ENCODE measurements at places on chromosomes 12 and 14. TPM values are rescaled to one million over a fixed set of nuclear protein-coding genes. Genes with fewer than 3 reads are reported as not detected.

DNA sequence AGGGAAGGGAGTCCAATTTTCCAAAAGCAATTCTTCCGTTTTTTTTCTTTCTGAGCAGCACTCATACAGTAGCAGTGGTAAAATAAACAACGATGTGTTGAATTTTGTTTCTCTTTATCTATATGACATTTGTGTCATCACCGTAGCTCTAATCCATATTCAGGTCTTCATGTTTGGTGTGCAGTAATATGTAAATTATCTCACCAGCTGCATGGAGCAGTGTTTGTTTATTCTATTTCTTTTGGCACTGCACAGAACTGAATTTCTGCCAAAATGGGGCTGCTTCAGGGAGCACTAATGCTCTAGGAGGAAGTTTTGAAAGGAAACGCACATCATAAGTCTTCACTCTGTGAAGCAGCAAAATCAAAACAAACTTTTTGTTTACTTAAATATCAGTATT, 130.0 kb upstream of the NPAS3 start:
- H3K36me3 ChIP-seq: no peaks in the 10 kb centered on the region
- peak overlapping the region; percentile 9 for H3K4me3 ChIP-seq
- peak; percentile 55 for DNase-seq
- H3K27me3 ChIP-seq: no peaks in the 10 kb centered on the region
- peaks cover 36% of the 10 kb centered on the region for H3K4me1 ChIP-seq
- peak overlapping the region; percentile 39 for H3K27ac ChIP-seq

DNA sequence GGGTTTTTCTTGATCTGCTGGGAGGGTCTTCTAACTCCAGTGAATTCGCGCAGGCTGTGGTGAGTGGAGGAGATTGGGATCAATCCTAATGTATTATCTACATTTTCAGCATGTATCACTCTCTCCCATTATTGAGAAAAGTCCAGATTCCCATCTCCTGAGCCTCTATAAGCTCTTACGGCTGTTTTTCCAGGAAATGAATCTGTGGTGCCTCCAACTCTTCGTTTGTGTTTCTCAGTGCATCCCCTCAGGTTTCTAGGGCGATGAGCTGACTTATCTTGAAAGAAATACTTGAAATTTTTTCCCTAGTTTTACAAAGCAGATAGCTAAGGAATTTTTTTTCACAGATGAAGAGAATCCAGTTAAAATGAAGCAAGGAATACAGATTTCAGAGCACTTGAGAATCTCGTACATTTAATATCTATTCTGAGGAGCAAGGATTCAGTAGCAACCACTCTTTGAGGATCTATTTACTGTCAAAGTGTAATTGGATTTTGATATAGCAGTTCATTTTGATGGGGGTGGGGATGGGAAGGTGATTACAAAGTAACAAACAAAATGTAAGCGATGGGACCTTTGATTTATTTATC, 138.7 kb downstream of the BRMS1L start:
- no peaks in the 10 kb centered on the region for H3K36me3 ChIP-seq
- no peak for DNase-seq
- H3K27ac ChIP-seq: no peak overlapping the region
- H3K4me3 ChIP-seq: no peak overlapping the region

DNA sequence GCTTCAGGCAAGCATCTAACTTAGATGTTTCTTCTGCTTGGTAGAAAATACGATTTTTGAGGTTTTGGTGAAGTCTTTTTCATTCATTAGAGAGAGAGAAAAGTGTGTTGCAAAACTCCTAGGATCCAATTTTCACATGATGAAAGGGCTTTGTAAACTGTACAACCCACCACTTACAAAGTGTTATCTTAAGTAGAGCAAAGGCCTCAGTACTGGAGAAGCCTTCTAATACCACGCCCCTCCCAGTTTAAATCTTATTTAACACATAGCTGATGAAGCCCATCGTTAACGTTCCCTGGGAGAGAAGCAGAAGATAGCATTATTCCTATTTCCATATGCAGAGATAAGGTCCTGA, 869 bp downstream of the APOLD1 start:
- H3K4me1 ChIP-seq: peaks cover 38% of the 10 kb centered on the region
- H3K27ac ChIP-seq: peak overlapping the region; percentile 75
- no peaks in the 10 kb centered on the region for H3K36me3 ChIP-seq
- H3K27me3 ChIP-seq: no peaks in the 10 kb centered on the region

DNA sequence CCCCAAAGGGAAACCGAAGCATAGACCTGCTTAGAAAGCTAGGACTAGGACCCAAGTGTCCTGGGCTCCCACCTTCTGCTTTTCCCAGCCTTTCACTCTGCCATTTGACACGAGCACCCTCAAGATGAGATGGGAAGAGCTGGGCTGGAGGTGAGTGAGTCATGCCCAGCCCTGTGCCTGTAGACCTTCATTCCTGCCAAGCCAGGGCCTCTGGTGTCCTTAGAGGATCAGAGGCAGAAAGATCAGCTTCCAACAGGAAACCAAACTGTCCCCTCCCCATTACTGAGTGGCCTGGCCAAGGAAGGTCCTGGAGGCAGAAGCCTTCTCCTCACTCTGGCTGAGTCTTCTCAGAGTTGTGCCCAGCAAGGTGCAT, 3.5 kb downstream of the TMEM63C start:
- no peaks in the 10 kb centered on the region for H3K36me3 ChIP-seq
- peaks cover 7% of the 10 kb centered on the region for H3K4me1 ChIP-seq
- H3K27me3 ChIP-seq: peaks cover 14% of the 10 kb centered on the region

GRCh38 chr12:89427508-89428156, 75.3 kb upstream of the DUSP6 start:
- H3K27me3 ChIP-seq: no peaks in the 10 kb centered on the region
- H3K36me3 ChIP-seq: peaks cover 7% of the 10 kb centered on the region
- H3K4me1 ChIP-seq: peaks cover 4% of the 10 kb centered on the region
- H3K27ac ChIP-seq: no peak overlapping the region

DNA sequence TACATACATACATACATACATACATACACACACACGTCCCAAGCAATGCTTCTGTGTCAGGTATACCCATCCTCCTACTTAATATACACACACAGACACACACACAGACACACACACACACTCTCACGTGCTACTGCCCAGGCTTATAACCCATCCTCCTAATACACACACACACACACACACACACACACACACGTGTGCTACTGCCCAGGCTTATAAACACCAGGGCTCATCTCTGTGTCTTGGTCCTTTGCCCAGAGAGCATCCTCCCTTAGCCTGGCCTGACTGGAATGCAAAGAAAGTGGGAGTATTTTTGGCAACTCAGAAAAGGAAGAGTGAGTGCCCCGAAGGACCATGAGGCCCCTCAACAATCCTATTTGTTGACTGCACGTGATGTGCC, 129.0 kb downstream of the RBM19 start:
- H3K4me1 ChIP-seq: no peaks in the 10 kb centered on the region
- H3K36me3 ChIP-seq: no peaks in the 10 kb centered on the region
- no peak overlapping the region for H3K27ac ChIP-seq
- DNase-seq: no peak
- no peaks in the 10 kb centered on the region for H3K27me3 ChIP-seq
- H3K4me3 ChIP-seq: no peak overlapping the region

ANO2 gene
- total RNA-seq: not detected

CSRP2 gene
- total RNA-seq: 59.6 TPM

GRCh38 chr12:25730489-25731349, 177.6 kb upstream of the LMNTD1 start:
- no peaks in the 10 kb centered on the region for H3K36me3 ChIP-seq
- H3K27ac ChIP-seq: no peak overlapping the region
- no peaks in the 10 kb centered on the region for H3K27me3 ChIP-seq
- DNase-seq: no peak
